Mucosa of gallbladder (tissue), 1 donor: ENCODE measurements at places on chromosomes 6 and 20. TPM values are rescaled to one million over a fixed set of nuclear protein-coding genes. Genes with fewer than 3 reads are reported as not detected.

Gene MARCKS
- total RNA-seq: 114 TPM

Gene CALHM4
- not detected for total RNA-seq

Gene CCM2L
- total RNA-seq: 5.6 TPM

Gene BHLHE23
- not detected for total RNA-seq

Gene PLEKHG1
- 24.5 TPM for total RNA-seq

Gene OPN5
- not detected for total RNA-seq

Gene POU5F1
- 9.7 TPM for total RNA-seq

Gene CRIP3
- total RNA-seq: 7.3 TPM

Gene NRSN1
- 0.12 TPM for total RNA-seq

Gene CDC40
- 23.0 TPM for total RNA-seq
